ENCODE measurements at places on chromosomes 3 and 15.

GRCh38 chr15:25058080-25058785 is 103.4 kb downstream of the SNRPN start:
- DNase-seq: no peak

GRCh38 chr3:179450901-179451264 is 387 bp downstream of the GNB4 start:
- DNase-seq: no peak

DNA sequence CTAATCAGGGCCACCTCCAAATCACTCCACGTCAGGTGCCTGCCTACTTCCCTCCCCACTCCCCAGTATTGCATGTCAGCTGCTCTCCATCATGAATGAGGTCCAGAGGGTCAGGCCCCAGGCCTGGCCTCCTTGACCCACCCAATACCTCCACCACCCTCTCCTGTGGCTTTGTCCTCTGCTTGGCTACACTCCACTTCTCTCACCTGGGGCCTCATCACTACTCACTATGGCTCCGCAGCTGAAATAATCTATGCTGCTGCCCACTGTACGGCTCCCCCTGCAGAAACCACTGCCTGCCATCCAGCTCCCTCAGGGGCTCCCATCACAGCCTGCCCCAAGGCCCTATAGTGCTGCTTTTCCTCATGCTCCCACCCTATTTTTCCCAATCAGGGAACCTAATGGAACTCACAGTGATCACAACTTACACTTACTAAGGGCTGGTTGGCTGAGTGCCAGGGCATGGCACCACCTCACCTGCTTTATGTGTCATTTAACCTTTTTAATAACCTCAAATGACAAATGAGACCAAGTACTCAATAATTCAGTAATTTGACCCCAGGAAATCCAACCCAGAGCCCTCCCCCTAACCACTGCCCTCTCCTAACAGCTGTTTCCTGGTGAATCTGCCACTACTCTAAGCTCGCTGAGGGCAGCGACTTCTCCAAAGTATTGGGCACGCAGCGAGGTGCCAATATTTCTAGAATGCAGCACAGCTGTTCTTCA is 2.3 kb downstream of the GORASP1 start:
- DNase-seq: no peak

GRCh38 chr3:102258666-102259227 is 176.1 kb upstream of the ZPLD1 start:
- no peak for DNase-seq

DNA sequence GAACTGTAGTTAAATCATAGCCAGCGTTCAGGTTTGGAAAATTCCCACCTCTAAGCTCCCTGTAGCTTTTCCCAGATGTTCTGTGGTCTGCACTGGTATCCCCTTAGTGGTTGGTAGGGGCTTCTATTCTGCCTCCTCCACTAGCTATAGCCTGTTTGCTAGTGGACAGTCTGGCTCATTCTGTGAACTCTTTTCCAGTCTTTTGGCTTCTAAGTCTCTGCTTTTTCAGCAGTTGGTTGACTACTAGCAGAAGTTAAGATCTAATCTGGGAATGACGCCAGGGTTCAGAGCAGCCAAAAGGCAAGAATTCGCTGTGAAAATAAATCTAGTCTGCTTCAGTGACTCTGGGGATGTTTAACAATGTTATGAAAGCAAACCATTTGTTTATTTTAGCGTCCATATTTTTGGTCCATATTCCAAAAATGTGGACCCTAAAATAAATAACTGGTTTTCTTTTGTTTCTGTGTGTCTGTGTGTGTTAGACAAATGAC is 73.7 kb upstream of the WDR72 start:
- DNase-seq: no peak

DNA sequence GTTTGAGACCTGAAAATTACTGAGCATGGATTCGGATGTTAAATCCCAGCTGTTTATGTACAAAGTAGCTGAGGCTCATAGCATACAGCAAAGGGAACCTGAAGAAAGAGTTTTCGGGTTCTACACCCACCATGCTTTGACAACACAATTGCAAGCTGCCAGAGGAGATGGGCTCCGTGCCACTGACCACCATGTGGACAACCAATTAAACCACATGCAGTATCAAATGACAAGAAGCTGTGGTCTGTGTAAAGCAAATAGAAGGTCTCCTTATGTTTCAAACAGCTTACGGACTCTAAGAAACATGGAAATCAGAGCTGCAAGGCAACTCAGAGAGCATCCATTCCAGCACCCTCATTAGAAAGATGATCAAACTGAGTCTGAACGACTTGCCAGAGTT is 12.9 kb downstream of the GABRB3 start:
- no peak for DNase-seq

DNA sequence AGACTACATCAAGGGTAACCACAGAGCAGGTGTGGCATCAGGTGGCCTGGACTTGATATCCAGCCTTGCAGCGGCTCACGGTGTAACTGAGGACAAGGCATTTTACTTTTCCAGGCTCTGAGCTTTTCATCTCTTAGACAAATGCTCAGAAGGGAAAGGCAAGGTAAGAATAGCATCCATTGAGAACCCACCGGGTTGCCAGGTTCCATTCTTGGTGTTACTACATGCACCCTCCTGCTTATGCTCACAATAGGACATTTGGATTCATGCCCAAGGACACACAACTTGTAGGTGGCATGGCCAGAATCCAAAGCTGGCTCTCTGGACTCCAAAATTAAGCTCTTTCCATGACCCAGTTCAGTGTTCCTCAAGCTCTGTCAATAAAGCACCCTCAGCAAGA is 85.5 kb downstream of the CCNL1 start:
- DNase-seq: no peak

All from left colon (tissue), 2 donors.